Bronchial epithelial cell (primary cell): ENCODE measurements at places on chromosomes 2 and 18. TPM values are rescaled to one million over a fixed set of nuclear protein-coding genes. Genes with fewer than 3 reads are reported as not detected.

COBLL1 gene
- 10.5 and 18.9 TPM in 2 replicates for total RNA-seq

ASB1 gene
- total RNA-seq: 41.9 and 70.2 TPM in 2 replicates

DSC3 gene
- total RNA-seq: 193 and 198 TPM in 2 replicates

IL18RAP gene
- not detected in 2 replicates for total RNA-seq

RIT2 gene
- not detected in 2 replicates for total RNA-seq
